ENCODE measurements at places on chromosomes 6 and 20. TPM values are rescaled to one million over a fixed set of nuclear protein-coding genes. Genes with fewer than 3 reads are reported as not detected.

GRCh38 chr6:129696028-129696418, 14.0 kb downstream of the ARHGAP18 start:
- DNase-seq = no peak

DNA sequence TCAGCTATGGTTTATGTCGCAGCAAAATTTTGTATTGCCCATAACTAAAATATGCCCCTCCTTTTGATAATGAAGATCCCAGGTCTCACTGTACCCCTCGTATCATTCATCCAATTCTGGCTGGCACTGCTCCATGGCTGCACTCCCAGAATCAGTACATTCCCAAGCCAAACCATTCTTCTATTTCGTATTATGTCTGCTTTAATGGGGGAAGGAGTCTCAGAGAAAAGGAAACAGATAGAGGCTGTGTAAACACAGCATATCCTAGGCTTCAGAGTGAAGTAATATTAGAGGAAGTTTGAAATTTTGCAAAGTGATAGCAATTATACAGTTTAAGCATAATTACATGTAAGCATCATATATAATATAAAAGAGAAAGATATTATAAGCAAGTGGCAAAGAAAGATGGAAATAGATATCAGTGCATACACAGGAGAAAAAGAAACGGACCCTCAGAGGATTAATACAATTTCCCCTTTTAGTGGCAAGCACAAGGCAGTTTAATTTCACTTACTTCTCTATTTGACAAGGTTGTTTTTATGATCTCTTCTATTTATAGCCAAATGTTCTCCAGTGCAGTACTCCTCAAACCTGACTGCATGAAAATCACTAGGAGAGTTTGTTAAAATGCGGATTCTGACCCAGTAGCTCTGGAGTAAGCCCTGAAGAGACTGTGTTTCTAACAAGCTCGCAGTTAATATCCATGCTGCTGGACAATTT, 56.5 kb upstream of the TENT5A start:
- DNase-seq = no peak

GRCh38 chr6:23537828-23538227, 588.2 kb upstream of the NRSN1 start:
- no peak for DNase-seq

HMGCLL1 gene
- 3.8 TPM for total RNA-seq

GRCh38 chr6:153214436-153214835, 83.4 kb upstream of the RGS17 start:
- DNase-seq = no peak

DNA sequence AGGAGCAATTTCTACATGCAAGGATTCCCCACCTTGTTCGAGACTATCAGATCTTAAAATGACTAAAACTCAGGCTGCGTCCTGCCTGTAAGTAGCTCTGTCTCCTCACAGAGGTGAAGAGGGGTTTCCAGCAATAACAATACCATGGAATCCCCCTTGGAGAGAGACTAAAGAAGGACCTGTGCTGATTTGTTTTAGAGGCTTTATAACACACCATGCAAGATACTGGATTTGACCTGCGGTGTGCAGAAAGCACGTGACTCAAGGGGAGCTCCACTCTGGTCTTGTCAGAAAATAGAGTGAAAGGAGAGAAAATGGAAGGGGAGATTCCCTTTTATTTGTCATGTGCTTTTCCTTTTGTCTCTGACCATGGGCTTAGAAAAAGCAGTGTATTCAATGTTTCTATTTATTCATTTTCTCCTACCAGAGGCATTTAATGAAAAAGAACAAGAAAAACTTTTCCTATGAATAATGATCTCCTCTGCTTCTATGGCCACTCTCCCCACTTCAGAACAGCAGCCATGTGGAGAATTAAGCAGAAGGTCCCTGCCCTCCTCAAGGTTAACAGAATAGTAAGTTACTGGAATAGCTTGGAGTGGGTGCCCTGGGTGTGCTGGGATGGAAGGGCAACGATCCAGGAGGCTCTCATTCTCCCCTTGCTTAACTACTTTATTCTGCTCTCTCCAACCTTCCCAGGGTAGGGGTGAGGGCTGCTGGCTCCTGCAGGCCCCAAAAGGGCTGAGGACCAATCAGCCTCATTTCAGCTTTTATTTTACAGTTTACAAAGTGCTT, 19.2 kb upstream of the MRPS10 start:
- no peak for DNase-seq
